RPMI7951 (cell line): ENCODE measurements at places on chromosomes 4 and X. TPM values are rescaled to one million over a fixed set of nuclear protein-coding genes. Genes with fewer than 3 reads are reported as not detected.

PFKFB1 gene
- 0.20 TPM in 1 of 2 replicates, not detected in the other for total RNA-seq

USP9X gene
- 78.3 and 82.9 TPM in 2 replicates for total RNA-seq

OTUD5 gene
- total RNA-seq: 24.6 and 28.7 TPM in 2 replicates

TEX13B gene
- total RNA-seq: 0.12 TPM in 1 of 2 replicates, not detected in the other

CFAP299 gene
- 0.36 TPM in 1 of 2 replicates, not detected in the other for total RNA-seq

PRR32 gene
- not detected in 2 replicates for total RNA-seq

RTL5 gene
- 0.78 and 1.2 TPM in 2 replicates for total RNA-seq

SCOC gene
- total RNA-seq: 57.7 and 80.4 TPM in 2 replicates

PDLIM3 gene
- total RNA-seq: 13.6 and 21.7 TPM in 2 replicates

FGFBP2 gene
- total RNA-seq: 0.20 TPM in 1 of 2 replicates, not detected in the other

SYNPO2 gene
- total RNA-seq: 1.6 and 1.8 TPM in 2 replicates

PDGFRA gene
- 16.9 and 18.0 TPM in 2 replicates for total RNA-seq

SPP1 gene
- 2.6 and 3.1 TPM in 2 replicates for total RNA-seq

BANK1 gene
- total RNA-seq: not detected in 2 replicates

STS gene
- 2.1 and 3.5 TPM in 2 replicates for total RNA-seq

TRPC3 gene
- not detected in 2 replicates for total RNA-seq

NLGN4X gene
- under 0.01 TPM in 1 of 2 replicates, not detected in the other for total RNA-seq

RAP2C gene
- total RNA-seq: 17.3 and 21.9 TPM in 2 replicates

PLCXD1 gene
- total RNA-seq: 2.6 and 3.2 TPM in 2 replicates
